ENCODE measurements at places on chromosomes 12 and 14.

- H3K4me3 ChIP-seq, result no peak overlapping the region
- H3K36me3 ChIP-seq, result no peaks in the 10 kb centered on the region
- H3K27me3 ChIP-seq, result peaks cover 7% of the 10 kb centered on the region
- H3K27ac ChIP-seq, result no peak overlapping the region
- H3K4me1 ChIP-seq, result peaks cover 3% of the 10 kb centered on the region
- DNase-seq, result no peak
Measured at GRCh38 chr14:51592836-51593235, 58.9 kb upstream of the FRMD6 start.

DNA sequence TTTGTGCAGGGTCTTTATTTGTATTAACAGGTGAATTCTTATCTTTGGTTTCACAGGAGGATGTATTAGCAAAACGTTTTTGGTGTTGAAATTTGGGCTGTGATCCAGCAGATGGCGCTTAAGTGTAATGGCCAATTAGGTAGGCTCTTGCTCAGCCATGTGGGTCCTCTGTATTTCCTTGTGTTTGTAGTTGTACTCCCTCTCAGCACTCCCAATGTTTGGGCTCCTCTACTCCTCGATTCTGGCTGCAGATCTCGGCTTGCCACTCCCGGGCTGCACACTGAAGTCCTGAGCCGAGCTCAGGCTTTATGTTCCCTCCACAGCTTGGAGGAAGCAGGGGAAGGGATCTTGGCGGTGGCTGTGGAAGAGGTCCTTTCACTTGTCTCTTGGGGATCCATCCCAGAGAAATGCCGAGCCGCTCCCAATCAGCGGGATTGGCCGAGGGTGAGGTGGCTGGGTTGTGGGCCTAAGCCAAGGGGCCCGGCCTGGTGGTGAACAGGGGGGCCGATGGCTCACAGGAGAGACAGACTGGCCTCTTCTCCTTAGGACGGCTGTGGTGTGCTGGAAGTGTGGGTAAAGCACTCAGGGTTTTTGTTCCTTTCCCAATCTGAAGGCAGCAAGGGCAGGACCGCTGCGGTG, 133.7 kb downstream of the AEBP2 start:
- H3K4me3 ChIP-seq, result no peak overlapping the region
- DNase-seq, result peak; percentile 60
- H3K27ac ChIP-seq, result no peak overlapping the region
- H3K27me3 ChIP-seq, result no peaks in the 10 kb centered on the region
- peaks cover 5% of the 10 kb centered on the region for H3K36me3 ChIP-seq
- no peaks in the 10 kb centered on the region for H3K4me1 ChIP-seq

DNA sequence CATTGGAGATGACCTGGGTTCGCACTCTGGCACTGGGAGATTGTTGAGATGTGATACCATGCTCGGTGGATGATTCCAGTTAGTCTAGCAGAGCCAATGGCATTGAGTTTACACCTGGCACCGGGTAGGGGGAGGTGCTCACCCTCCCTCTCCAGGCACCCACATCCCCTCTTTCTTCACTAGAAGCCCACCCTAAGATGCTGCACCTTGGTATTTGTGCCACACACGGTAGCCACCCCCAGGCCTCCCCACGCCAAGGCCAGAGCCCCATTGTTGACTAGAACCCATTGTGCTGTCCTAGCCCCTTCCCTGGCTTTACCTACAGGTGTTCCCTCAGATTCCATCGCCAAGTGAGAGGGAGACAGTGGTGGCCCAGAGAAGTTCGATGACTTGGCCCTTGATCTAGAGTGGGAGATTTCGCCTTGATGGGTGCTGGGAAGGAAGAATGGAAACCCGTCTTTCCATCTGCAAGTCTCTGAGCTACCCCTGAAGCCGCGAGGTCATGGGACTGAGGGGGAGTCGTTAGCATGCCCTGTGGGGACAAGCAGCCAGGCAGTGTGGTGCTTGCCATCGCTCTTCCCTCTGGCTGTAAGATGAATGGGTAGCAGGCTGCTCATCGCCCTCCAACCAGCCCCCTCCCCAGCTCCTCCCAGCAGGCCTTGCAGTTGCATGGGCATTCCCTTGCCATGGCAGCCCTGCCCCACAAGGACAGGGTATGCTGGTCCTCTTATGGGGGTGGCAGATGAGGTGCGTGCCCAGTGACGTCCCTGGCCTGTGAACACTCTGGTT, 8.7 kb downstream of the CCND2 start:
- DNase-seq, result no peak
- H3K36me3 ChIP-seq, result peaks cover 99% of the 10 kb centered on the region
- no peaks in the 10 kb centered on the region for H3K27me3 ChIP-seq
- no peak overlapping the region for H3K27ac ChIP-seq
- no peak overlapping the region for H3K4me3 ChIP-seq

DNA sequence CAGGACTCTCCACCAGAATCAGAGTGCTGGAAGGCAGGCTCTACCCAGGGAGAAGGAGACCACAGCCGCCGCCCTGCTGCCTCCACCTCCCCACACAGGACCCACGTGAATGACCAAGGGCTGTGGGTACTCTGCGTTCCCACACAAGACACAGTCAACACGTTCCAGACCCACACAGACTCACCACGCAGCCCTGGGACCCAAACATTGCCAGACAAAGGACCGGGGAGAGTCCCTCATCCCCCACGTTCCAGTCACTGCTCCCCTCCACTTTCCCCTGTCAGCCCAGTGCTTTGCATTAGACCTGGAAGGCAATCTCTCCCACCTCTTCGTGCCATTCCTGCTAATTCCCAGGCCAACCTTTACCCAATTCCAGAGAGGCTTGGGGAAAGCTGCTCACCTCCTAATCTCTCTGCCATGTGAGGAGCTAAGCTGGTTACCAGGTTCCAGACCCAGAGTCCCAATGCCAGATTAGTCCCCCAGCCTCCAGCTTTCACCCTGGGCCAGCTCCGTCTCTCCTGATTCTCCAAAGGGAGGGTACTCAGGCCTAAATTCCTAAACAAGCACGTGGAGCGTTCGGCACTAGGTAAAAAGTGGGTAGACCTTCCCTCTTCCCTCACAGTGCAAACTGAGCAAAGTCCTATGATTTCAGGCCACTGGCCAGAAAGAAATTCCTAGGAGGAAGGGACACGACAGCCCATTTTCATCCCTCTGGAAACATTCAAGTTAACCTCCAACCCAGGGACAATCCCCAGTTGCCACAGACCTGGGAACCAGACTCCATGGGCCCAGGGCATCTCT, 4.9 kb downstream of the SLC6A13 start:
- no peak overlapping the region for H3K4me3 ChIP-seq
- no peaks in the 10 kb centered on the region for H3K36me3 ChIP-seq
- DNase-seq, result no peak
- peaks cover 38% of the 10 kb centered on the region for H3K27me3 ChIP-seq
- no peaks in the 10 kb centered on the region for H3K4me1 ChIP-seq
- no peak overlapping the region for H3K27ac ChIP-seq

All from activated CD4-positive, alpha-beta T cell treated with anti-CD3 and anti-CD28 coated beads for 36 hours (primary cell).